ENCODE measurements at places on chromosomes 4 and X.

GRCh38 chr4:63814171-63814964, 594.9 kb downstream of the TECRL start:
- DNase-seq, result no peak

DNA sequence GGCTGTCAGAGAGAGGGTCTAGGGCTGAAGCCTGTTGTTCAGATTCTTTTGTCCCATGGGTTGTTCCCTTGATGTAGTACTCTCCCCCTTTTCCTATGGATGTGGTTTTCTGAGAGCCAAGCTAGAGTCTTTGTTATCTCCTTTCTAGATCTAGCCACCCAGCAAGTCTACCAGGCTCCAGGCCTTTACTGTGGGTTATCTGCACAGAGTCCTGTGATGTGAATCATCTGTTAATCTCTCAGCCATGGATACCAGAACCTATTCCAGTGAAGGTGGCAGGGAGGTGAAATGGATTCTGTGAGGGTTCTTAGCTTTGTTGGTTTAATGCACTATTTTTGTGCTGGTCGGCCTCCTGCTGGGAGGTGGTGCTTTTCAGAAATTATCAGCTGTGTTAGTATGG, 109.5 kb downstream of the PRR32 start:
- DNase-seq, result no peak

- no peak for DNase-seq
Measured at GRCh38 chr4:15658136-15658770, 3.1 kb upstream of the FBXL5 start.

GRCh38 chrX:77977095-77977494, 7.7 kb upstream of the PGAM4 start:
- no peak for DNase-seq

DNA sequence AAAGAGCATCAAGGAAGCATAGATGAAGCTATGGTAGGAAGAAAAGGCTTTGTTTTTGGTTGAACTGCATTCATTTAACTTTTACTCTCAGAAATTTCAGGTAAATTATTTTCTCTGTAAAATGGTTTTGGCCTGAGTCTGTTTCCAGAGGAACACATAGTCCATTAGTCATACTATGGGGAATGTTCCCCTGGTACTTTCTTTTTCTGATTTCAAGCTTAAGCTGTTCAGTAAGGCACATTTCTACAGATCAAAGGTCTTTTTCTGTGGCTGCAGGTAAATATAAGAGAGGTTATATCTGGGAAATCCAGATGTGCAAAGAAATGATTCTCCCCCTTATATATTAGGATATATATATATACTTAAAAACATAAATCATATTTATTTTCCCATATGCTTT, 1744.4 kb upstream of the ADGRL3 start:
- no peak for DNase-seq

GRCh38 chrX:110426155-110426504, 67.5 kb downstream of the RTL9 start:
- no peak for DNase-seq

Measured in NCI-H774 (cell line).